SK-MEL-5 (cell line): ENCODE measurements at places on chromosomes 16 and 17. TPM values are rescaled to one million over a fixed set of nuclear protein-coding genes. Genes with fewer than 3 reads are reported as not detected.

DNA sequence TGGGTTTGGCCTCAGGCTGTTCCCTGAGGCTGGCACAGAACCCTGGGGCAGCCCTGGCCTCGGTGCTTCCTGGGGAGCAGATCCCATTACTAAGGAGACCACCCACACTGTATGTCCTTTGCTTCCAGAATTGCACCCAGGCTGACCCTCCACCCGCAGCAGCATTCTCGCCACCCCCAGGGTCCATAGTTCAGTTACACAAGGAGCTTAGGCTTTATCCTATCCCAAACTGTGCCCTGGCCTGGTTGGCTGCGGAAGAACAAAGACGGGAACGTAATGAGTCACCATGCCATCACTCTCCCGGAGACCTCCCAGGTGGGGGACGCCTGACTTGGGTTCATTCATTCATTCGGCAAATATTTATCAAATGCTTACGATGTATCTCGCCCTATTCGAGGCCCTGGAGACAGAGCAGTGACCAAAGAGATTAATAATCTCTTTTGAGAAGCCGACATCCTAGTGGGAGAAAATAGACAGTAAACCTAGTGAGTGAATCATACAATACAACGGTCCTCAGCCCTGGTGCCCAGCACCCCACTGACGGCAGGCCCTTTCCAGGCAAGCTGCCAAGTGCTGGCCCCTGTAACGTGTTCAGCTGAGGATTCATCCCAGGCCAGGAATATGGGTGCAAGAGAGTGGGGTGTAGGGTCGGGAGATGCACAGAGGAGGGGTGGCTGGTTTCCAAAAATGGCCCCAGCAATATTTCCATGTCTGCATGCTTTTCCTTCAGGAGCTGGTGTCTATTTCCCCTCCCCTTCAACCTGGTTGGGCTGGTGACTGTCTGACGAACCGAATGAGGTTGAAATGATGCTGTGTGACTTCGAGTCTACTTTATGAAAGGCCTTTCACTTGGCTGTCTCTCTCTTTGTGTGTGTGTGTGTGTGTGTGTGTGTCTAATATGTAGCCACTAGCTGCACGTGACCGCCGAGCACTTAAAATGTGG, 134.2 kb downstream of the MGAT5B start:
- no peak for DNase-seq

- DNase-seq = no peak
Measured at GRCh38 chr16:2482708-2483534, 8.0 kb downstream of the TBC1D24 start.

GRCh38 chr17:2239882-2240430, 63.6 kb downstream of the SMG6 start:
- no peak for DNase-seq

DNA sequence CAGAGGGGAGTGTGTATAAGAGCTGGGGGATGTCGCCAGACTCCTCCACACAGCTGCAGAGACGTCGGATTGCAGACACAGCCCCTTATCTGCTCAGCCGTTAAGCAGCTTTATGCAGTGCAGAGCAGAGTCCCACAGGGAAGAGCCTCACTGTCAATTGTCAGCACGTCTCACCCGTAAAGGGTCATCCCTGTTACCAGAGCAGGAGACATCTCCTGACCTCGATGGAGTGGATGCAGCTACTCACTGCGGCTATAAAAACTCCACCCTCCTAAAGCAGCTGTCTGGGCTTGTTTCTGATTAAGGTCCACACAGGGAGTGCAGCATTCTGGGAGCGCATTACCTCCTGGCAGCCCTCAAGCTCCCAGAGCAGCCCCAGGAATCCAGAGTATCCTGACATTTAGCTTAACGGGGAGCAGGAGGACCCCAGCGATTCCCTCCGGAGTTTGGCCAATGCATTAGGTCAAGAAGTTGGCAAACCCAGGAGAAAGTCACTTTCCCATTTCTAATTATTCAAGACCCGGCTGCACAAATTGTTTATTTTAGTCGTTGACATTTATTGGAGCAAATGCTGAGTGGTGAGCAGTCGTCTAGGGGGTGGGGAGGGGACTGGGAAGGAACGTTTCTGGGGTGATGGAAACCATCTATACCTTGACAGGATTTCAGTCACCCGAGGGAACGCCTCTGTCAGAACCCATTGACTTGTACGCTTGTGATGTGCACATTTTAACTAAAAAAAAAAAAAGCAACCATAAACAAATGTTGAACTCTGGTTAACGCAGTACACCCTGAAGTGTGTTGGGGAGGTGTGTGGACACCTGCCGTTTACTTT, 100.0 kb upstream of the ZNF469 start:
- DNase-seq = no peak

DNA sequence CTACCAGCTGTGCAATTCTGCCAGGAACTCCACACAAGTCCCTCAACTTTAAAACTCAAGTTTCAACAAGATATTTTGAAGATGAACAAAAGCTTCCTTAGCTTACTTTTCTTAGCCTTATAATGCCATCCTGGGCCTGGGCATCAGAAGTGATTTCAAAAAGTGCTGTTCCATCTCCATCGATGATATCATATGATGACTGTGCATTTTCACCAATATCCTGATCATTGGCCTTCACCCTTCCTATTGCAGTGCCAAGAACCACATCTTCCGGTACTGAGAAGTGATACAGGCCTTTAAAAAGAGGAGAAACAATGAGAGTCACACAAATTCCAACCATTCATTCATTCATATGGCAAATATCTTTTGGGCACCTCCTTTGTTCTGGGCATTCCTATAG, 215.4 kb downstream of the CDH8 start:
- DNase-seq = no peak

DNA sequence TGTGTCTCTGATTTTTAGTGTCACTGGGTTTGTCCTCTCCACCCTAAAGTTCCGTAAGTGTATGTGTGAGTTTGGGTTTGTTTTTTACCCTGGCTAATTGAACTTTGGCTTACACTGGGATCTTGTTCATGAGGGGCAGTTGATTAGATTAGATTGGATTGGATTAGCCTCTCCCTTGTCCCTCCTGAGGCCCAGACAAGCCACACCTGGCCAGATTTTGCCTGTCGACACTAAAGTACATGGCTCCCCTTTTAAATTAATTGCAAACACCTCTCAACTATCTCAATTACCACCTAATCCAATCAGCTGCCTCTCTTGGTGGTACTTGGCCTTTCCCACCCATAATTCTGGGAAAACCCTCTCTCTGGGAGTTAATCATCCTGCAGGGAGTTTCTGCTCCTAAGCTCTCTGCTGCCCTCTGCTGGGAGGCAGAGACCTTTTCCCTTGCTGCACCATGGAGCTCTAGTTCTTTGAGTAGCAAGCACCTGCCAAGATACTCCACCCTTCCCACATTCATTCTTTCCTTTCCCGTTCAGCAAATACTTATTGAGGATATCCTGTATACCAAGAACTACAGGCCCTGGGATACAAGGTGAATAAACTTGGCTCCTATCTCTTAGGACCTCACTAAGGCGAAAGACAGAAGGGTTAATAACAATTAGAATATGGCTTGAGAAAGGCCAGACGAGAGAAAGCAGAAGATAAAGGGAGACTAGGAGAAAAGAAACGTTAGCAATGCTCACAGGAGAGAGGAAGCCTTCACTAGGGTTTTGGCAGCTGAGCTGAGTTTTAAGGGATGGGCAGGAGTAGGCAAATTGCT, 60.0 kb upstream of the MPHOSPH6 start:
- peak; percentile 79 for DNase-seq

Gene CSH1
- not detected in 2 replicates for total RNA-seq

Gene RIPOR1
- total RNA-seq = 3.6 and 9.4 TPM in 2 replicates
